Stimulated activated CD8-positive, alpha-beta memory T cell treated with anti-CD3 and anti-CD28 coated beads, Interleukin-4, amount 100 ng/mL, for 1 hour (primary cell): ENCODE measurements at places on chromosomes 12 and 14.
A peak's percentile ranks its signal among the peaks of the same experiment; 100 is the strongest.

- no peak for DNase-seq
Measured at GRCh38 chr14:28488684-28489083, 277.9 kb upstream of the FOXG1 start.

- no peak for DNase-seq
Measured at GRCh38 chr12:54967461-54967860, 17.1 kb downstream of the TESPA1 start.

- DNase-seq, result no peak
Measured at GRCh38 chr12:52666471-52666870, 13.7 kb downstream of the KRT1 start.

DNA sequence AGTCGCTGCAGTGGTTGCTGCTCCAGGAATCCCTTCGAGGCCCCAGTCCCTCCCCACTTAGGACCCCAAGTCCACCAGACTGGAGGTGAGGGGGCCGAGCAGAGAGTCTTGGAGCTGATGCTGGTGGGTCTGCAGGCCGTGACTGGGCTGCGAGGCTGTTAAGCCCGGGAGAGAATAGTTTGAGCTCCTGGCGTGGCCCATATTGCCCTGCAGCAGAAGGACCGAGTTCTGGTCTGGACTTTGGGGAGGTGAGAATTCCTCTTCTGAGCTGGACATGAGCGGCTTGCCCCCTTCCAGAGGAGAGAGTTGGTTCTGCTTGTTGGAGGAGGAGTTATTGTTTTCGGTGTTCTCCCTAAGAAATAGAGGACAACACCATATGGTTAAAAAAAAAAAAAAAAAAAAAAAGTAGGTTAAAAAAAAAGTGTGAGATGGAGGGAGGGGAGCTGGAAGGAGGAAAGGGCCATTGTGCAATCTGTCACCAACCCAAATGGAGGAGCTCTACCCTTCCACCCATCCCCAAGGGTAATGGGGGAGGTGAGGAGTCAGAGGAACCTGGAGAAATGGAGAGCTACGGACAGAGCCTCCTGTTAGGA is 3.0 kb downstream of the SIX1 start:
- no peak for DNase-seq

DNA sequence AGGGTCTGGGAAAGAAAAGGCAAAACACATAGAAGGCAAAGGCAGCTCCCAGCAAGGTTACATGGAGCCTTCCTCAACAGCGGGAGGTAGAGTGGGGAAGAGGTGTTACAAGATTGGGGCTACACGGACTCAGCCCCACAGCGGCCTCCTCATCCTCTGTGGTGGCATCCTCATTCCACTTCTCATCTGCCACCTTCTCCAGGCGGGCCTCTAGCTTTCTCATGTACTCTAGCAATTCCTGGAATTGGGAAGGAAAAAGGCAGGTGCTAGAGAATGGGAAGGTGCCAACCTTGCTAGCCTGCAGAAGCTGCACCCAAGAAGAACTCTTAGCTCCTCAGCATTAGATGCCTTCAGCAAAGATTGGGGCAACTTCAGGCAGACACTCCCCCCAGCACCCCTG is 13.2 kb downstream of the CALCOCO1 start:
- no peak for DNase-seq

- no peak for DNase-seq
Measured at GRCh38 chr14:87059060-87059839, 933.7 kb downstream of the GALC start.

GRCh38 chr14:101556566-101557320 is 4.6 kb upstream of the DIO3 start:
- DNase-seq, result no peak

GRCh38 chr12:50053583-50053982 is 3.8 kb upstream of the ASIC1 start:
- no peak for DNase-seq

GRCh38 chr12:45216230-45216982 is 511 bp downstream of the ANO6 start:
- DNase-seq, result peak; percentile 10

DNA sequence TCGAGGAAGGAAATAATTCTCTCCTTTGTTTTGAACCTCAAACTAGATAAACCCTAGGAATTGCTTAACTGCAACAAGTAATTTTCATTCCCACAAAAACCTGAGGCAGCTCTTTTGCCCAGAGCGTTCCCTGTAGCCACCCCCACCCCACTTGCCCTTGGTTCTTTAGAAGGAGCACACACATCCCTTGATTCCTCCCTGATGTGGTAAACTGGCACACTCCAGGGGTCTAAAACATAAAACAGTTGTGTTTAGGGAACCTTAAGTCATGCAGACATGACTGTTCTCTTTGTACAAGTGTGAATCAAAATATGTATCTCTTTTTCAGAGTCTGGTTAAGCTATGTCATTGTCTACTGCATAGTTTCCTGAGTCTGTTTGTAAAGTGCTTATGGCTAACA is 14.0 kb downstream of the MAPK1IP1L start:
- DNase-seq, result no peak

- no peak for DNase-seq
Measured at GRCh38 chr12:11657511-11657910, 8.0 kb downstream of the ETV6 start.

GRCh38 chr12:51970904-51971646 is 19.6 kb downstream of the ACVR1B start:
- no peak for DNase-seq

GRCh38 chr14:93725002-93725582 is 63.2 kb downstream of the PRIMA1 start:
- DNase-seq, result no peak

DNA sequence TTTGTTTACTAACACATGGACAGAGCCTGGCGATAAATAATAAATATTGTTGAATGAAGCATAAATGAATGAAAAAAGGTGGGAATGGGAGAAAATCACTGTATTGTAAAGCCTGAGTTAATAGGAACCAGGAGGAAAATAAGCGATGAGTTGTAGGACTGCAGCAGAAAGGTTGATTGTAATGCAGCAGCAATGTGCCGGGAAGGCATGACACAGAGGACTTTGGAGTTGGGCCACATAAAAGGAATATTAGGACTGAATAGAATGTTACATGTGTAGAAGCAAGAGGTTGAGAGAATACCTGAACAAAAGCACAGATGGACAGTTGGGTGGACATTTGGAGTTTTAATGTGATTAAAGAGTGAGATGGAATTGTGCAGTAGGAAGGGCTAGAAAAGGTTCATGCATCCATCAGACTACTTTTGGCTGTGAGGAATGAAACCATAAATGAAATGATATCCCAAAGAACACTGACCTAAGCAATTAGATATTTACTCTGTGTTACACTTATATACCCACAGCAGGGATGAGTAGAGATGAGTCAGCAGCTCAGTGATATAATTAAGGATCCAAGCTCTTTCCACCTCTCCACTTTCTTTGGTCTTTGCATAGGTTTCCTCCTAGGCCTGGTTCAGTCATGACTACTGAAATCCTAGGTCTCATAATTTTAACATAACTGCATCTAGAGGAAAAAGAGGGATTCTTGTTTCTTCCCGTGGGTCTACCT is 55.4 kb downstream of the CCER1 start:
- DNase-seq, result no peak
